ENCODE measurements at places on chromosomes 2 and 18.

DNA sequence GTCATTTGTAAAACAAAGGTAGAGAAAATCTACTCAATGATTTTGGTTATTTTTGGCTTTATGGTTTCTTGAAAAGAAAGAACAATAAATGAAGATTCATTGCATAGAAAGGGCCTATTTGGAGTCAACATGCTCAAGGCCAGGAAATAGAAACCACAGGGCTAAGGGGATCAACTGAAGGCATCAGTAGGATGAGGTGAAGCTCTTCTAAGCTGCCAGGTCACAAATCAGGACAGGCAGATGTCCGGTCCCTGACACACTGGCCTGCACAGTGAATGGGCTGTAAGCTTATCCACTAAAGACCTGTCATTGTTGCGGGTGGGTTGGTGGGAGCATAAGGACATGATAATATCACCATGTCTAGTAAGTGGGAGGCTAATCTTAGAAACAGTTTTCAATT, 31.6 kb upstream of the RNF138 start:
- DNase-seq = no peak

DNA sequence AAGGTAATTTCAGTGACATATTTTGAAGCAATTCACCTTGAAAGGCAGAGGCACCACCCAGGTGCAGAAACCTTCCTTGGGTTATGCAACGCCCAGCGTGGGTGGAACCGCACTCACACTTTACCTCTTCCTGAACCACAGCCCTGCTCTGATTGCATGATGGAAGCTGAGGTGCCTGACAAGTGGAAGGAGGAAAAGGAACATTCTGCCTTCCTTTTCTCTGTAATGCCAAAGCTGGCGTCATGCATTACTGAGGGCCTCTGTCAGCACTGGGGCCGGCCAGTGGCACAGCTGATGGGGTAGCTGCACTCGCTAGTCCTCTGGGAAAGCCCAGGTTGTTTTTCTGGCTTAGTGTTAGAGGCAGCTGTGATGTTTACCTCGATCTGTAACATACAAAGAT, 266.5 kb downstream of the NEDD4L start:
- DNase-seq = no peak

- DNase-seq = no peak
Measured at GRCh38 chr2:72994282-72994990, 77.1 kb downstream of the SFXN5 start.

- no peak for DNase-seq
Measured at GRCh38 chr2:8389431-8390108, 292.3 kb upstream of the ID2 start.

DNA sequence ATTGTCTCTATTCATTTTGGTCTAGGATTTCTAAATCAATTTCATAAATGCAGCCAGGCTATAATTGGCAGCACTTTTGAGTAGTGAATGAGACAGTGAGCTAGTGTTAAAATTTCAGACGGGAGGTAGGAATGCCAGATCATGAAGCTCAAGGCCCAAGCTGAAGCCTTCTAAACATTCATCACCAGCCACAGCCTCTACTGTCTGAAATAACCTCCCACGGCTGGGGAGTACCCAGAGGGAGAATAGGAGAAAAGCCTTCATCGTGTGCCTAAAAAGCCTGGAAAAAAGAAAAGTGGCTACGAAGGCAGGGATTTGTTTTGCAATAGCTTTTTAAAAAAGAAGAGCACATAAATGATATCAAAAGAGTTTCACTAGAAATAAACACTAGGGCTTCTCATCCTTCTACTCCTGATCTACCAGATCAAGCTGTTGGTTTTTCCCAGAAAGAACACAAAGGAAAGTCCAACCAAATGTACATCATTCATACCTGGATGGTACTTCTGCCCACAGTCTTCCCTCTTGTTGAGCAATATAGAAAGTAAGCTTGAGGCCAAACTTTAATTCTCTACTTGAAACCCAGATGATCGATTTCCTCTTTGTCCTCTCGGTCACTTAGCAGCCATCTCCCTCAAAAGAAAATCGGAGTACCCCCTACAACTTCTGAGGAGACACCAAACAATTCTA, 48.1 kb upstream of the SLC39A10 start:
- DNase-seq = no peak

DNA sequence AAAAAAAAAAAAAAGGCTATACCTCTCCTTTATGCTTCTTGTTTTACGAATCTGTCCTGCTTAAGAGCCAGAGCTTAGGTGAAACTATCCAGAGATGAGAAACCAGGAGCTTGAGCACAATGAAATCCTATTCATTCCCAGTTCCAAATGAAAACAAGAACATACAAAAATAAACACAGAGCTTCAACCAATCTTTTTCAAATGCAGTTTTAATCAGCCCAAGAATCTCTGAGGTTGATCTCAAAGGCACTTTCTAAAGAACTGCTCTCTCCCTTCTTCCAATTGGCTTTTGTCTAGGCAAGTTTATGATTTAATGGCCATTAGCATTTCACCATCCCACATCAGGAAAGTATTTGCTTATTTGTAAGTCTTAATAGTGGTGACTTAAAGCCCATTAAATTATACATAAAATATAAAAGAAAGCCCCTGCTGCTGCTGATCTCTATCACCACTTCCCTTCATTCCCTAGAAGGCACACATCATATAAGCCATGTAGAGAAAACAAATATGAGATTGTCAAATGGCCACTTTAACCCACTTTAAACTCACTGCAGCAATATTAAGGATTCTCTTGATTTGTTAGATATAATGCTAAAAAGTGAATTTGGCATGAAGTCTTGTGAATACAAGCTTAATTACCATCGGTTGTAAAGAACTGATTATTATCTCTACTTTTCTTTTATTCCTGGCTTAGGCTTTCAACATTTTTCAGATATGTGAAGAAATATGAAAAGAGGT, 29.3 kb upstream of the SCN9A start:
- DNase-seq = no peak

GRCh38 chr2:164781394-164781793, 60.2 kb downstream of the COBLL1 start:
- DNase-seq = no peak

DNA sequence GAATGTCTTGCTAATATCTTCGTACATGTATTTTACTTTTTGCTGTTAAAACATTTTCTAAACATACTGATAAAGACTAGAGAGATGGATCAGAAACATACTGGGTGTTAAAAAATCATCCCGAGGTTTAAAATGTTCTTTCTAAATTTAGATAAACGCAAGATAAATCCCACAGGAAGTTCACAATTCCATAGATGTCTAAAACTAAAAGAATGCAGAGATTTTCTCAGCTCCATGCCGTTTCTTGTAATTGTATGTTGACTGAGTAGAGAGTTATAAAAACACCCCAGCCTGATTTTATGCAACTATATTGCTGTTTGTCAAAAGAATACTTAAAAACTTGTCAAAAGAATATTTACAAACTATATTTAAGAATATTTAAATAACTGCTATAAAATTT, 455.7 kb downstream of the ARHGAP15 start:
- no peak for DNase-seq

GRCh38 chr2:72181616-72182015, 34.0 kb upstream of the CYP26B1 start:
- no peak for DNase-seq

- no peak for DNase-seq
Measured at GRCh38 chr2:43493954-43494353, 101.9 kb downstream of the THADA start.

- DNase-seq = no peak
Measured at GRCh38 chr2:179355881-179356280, 91.2 kb upstream of the SESTD1 start.

DNA sequence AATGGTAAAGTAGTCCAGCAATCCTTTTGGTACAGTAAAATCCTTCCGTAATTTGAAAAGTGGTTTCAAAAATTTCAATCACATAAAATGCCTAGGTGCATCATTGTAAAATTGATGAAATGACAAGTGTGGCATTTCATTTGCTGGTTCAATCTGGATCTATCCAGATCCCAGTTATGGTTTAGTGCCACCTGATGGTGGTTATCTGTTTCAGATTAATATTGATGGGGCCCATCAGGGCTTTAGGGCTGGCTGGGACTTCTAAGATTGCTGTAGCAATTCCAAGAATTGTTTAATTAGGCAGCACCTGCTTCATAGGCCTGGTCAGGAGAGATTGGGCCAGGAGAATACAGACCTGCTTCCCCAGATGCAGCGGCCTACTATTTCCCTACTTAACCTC, 55.5 kb upstream of the PIK3C3 start:
- no peak for DNase-seq

- no peak for DNase-seq
Measured at GRCh38 chr2:205511221-205511620, 171.1 kb upstream of the NRP2 start.

GRCh38 chr2:50840341-50841124, 191.4 kb downstream of the NRXN1 start:
- no peak for DNase-seq

GRCh38 chr2:56175779-56176178, 8.0 kb upstream of the CCDC85A start:
- no peak for DNase-seq

- DNase-seq = no peak
Measured at GRCh38 chr18:45774065-45774521, 50.1 kb downstream of the SLC14A1 start.

GRCh38 chr2:65957454-65957853, 477.5 kb upstream of the MEIS1 start:
- no peak for DNase-seq

GRCh38 chr18:54444319-54444914, 86.7 kb downstream of the C18orf54 start:
- no peak for DNase-seq

GRCh38 chr2:75173740-75174139, 25.6 kb downstream of the TACR1 start:
- DNase-seq = no peak

- DNase-seq = no peak
Measured at GRCh38 chr2:212711856-212712255, 173.3 kb upstream of the ERBB4 start.

- no peak for DNase-seq
Measured at GRCh38 chr2:195313962-195314361, 343.1 kb upstream of the SLC39A10 start.

GRCh38 chr2:159614534-159615366, 1.6 kb downstream of the BAZ2B start:
- no peak for DNase-seq

DNA sequence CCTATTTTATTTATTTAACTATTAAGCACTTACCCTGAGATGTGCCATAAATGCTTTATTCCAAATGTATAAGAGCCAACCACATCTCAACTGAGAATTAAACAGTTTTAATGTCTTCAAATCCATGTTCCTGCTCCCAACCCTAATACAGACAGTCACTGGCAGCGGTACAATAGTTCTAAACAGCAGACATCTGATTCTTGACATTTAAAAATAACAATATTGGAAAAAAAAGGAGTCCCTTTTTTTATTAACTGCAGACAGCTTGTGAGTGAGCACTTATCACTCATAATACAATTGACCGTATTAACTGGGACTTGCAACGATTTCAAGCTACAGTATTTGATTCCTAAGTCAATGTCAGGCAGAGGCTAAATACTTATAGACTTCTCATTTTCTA, 424.6 kb downstream of the TGIF1 start:
- no peak for DNase-seq

GRCh38 chr2:30730736-30731647, 76.3 kb downstream of the CAPN13 start:
- DNase-seq = no peak

DNA sequence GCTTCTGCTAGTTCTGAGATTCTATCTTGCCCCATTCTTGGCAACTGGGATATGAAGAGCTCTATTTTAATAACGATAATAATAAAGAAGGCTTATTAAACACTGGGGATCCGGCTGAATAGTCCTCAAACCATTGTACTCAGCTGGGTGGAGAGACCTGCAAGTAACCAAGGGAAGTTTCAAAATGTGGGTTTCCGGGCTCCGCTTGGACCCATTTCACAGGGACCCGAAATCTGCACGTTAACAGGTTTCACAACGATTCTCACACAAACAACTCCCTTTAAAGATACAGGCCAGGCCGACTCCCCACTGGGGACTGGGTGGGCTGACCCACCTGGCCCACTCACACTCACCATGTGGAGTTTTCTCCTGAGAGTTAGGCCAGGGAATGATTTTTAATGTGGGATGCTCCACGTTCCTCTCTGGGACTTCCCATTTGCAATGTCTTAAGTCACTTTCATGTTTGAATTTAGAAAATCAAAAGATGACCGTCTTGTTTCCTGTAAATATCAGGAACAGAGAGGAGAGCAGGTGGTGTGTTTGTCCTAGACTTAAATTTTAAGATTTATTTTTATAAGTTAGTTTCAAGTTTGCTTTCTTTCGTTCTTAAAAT, 96.3 kb downstream of the SH3RF3 start:
- DNase-seq = no peak

DNA sequence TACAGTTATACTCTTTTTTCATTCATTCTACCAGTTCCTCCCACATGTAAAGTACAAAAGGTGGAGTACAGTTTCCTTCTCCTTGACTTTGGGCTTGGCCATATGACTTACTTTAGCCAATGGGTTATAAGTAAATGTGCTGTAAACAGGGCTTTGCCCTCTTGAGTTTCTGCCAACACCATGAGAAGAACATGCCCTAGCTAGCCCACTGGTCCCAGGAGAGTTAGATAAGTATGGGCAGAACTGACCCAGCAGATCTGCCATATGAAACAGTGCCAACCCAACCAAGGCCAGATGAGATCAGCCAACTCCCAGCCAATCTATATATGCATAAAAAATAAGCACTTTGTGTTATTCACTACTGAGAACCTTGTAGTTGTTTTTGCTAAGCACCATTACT, 25.5 kb downstream of the ZC3H8 start:
- no peak for DNase-seq

- DNase-seq = peak; percentile 27
Measured at GRCh38 chr2:61538920-61539520, 864 bp upstream of the XPO1 start.

DNA sequence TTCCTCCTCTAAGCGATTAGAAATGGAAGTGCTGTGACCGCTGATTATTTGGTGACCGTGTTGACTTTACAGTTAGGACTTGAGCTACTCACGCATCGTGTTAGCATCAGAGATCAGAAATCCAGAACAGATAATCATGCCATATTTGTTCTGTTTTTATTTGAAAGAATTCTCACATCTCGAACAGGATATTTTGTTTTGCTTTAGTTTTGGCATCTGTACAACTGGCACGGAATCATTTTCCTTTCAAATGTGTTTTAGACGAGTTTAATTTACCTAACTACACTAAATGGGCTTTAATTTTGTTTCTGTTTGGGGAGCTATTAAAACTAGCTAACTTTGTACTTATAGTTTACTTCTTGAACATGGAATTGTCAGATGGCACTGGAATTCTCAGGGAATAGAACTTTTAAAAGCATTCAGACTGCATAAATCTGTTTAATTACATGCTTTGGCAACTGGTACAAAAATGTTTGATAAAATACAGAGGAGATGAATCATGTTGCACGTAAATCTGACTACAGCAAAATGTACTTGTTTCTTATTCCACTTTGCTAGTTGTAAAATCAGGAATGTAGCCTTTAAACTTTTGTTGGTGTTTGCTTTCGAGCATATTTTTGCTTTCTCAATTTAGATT, 1.4 kb downstream of the ITPRID2 start:
- no peak for DNase-seq

- DNase-seq = no peak
Measured at GRCh38 chr18:33871363-33872025, 293.5 kb downstream of the ASXL3 start.

Measured in effector CD4-positive, alpha-beta T cell (primary cell).